ENCODE measurements at places on chromosomes 3 and 15.

DNA sequence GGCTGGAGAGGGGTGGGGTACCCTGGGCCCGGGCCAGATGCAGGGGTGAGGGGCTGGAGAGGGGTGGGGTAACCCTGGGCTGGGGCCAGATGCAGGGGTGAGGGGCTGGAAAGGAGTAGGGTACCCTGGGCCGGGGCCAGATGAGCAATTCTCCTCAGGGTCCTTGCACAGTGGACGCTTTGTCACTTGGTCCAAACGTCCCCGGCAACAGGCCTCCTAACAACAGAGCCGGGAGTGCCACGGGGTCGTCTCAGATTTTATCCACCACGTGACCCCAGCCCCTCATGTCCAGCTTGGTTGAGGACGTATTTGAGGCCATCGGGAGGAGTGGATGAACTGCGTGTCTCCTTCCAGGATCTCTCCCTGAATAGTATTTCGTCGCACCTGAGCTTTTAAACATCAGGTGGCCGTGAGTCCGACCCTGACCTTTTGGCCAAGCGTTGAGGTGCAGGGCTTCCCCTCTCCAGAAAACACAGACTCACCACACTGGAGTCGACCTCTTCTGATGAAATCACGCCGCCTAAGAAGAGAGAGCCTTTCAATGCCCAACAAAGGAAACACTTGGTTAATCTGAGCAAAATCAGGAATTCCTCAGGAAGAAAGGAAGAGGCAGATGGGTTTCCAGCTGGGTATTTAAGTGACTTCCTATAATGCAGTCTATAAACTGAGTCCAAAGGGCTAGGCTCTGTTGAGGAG, 12.8 kb upstream of the LRRC15 start:
- DNase-seq = no peak
- no peak overlapping the region for H3K27ac ChIP-seq
- H3K4me3 ChIP-seq = no peak overlapping the region
- H3K36me3 ChIP-seq = no peaks in the 10 kb centered on the region

DNA sequence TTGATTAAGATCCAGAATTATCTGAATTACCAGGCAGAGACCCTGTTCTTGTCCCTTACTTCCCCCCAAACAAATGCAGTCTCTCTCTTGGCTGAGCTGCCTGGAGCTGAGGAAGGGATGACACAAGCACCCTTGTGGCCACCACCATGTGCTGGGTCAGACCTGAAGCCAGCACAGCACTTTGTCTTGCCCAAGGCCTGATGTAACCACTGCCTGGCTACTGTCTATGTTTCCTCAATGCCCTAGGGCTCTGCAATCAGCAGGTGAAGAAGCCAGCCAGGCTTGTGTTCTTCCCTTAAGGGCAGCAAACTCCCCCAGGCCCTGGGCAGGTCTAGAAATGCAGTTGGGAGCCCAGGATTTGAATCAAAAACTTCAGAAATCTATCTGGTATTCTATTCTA, 15.8 kb upstream of the CASR start:
- H3K36me3 ChIP-seq = peaks cover 1% of the 10 kb centered on the region
- DNase-seq = no peak
- peaks cover 5% of the 10 kb centered on the region for H3K27me3 ChIP-seq
- no peak overlapping the region for H3K4me3 ChIP-seq

DNA sequence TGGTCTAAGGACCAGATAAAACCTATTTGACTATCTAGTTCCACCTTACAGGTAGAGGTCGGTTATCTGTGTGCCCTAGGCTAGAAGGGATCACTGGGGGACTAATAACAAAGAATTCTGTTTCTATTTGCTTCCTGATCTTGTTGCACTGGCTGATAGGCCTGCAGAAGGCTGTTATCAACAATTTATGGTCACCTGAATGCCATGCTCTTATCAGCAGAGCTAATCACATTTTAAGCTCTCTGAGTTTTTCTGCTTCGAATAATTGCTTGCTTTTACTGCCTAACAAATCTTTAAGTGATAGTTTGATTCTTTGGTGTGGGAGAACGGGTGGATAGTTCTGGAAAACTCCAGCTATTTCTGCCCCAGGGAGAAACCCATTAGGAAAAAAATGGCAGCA, 263.1 kb downstream of the PDZRN3 start:
- no peak overlapping the region for H3K27ac ChIP-seq
- DNase-seq = no peak
- H3K36me3 ChIP-seq = no peaks in the 10 kb centered on the region

GRCh38 chr15:100115711-100116090, 226.1 kb downstream of the ADAMTS17 start:
- no peak overlapping the region for H3K27ac ChIP-seq
- H3K27me3 ChIP-seq = no peaks in the 10 kb centered on the region
- H3K36me3 ChIP-seq = no peaks in the 10 kb centered on the region
- no peak overlapping the region for H3K4me3 ChIP-seq
- H3K4me1 ChIP-seq = peaks cover 26% of the 10 kb centered on the region

DNA sequence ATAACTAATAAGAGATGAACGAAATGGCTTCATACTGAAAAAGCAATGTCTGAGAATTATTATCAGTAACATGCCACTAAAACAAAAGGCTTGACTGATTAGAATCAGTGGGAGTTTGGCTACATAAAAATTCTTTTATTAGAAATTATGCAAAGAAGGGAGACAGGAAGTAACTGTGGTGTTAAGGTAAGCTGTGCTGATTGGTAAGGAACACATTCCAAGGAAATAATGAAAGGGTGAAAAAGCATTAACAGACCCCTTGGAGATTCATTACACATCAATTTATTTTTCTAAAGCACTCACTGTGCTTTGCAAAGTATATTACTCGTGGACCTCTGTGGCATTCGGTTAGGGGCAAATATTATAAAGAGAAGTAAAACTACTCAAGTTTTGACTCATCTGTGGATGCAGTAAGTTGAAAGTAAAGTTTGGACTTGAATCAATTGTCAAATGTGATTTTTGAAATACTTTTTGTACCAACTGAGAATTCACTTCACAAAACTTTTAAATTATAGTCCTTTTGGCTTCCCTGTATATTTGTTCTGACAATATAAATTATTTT, 176.1 kb upstream of the ZPLD1 start:
- no peak for DNase-seq
- H3K27ac ChIP-seq = no peak overlapping the region
- no peak overlapping the region for H3K4me3 ChIP-seq
- H3K27me3 ChIP-seq = peaks cover 10% of the 10 kb centered on the region

DNA sequence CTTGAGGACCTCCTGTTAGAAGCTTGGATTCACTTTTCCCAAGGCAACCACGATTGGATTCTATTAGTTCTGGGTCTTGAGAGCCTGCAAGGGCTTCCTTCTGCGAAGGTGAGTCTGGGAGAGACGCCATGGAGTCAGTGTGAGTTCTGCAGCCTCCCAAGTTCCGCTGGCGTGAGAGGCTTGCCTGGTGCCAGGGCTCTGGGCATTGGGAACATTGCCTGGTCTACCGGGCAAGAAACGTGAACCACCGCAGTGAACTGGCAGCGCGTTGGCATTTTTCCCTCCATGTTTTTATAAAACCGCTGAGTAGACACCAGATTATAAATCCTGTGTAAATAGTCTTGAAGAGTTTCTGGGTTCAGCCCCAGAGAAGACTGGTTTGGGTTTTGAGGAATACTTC, 160.9 kb downstream of the IGF1R start:
- H3K36me3 ChIP-seq = peaks cover 3% of the 10 kb centered on the region
- H3K4me1 ChIP-seq = no peaks in the 10 kb centered on the region
- DNase-seq = no peak
- H3K4me3 ChIP-seq = no peak overlapping the region

DNA sequence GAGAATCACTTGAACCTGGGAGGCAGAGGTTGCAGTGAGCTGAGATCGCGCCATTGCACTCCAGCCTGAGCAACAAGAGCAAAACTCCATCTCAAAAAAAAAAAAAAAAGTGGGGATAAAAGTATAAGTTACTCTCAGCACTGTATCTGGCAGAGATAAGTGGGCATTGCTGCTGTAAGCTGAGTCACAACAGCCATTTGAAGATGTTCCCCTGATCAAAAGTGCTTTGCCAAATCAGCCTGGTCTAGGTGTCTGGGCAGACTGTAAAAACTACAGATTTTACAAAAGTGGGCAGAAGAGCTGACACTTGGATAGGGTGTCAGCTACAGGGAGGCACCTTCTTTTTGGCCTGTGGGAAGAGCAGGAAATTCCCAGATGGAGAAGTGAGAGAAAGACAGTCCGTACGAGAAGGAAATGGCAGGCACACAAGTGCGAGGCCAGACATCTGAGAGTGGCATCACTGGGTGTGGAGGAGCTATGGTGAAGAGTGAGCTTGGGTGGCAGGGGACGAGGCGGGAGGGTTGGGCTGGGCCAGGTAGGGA, 78.5 kb downstream of the TRAK1 start:
- no peak overlapping the region for H3K27ac ChIP-seq
- no peak for DNase-seq
- no peak overlapping the region for H3K4me3 ChIP-seq
- no peaks in the 10 kb centered on the region for H3K36me3 ChIP-seq

- no peak overlapping the region for H3K4me3 ChIP-seq
- H3K27me3 ChIP-seq = peaks cover 3% of the 10 kb centered on the region
- no peak for DNase-seq
- peaks cover 8% of the 10 kb centered on the region for H3K36me3 ChIP-seq
Measured at GRCh38 chr3:183817639-183818038, 7.7 kb downstream of the MAP6D1 start.

DNA sequence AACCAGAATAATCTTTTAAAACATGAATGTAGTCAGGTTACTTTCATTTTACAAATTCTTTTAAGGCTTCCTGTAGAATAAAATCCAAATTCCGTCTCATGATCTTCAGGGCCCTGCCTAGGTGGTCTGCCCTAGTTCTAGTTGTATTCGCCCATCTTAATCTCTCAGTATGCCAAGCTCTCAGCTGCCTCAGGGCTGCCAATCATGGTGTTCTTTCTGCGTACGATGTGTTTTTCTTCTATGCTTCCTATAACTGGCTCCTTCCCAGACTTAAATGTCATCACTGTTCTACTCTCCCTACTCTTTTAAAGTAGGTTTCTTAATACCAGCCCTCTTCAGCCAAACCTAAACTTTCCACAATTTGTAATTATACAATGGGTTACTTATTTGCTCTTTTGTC, 107.4 kb downstream of the GREM1 start:
- no peak overlapping the region for H3K4me3 ChIP-seq
- DNase-seq = no peak
- H3K27me3 ChIP-seq = peaks cover under 1% of the 10 kb centered on the region
- no peak overlapping the region for H3K27ac ChIP-seq
- H3K4me1 ChIP-seq = no peaks in the 10 kb centered on the region

DNA sequence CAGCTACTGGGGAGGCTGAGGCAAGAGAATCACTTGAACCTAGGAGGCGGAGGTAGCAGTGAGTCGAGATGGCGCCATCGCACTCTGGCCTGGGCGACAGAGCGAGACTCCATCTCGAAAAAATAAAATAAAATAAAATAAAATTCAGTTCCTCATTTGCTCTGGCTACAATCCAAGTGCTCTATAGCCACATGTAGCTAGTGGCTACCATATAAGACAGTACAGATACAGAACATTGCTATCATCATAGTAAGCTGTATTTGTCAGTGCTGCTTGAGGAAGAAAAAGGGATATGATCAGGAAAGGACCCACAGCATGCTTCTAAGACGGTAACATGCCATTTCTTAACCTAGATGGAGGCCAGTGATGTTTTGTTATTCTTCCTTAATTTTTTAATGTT, 88.7 kb upstream of the CDAN1 start:
- no peaks in the 10 kb centered on the region for H3K36me3 ChIP-seq
- no peaks in the 10 kb centered on the region for H3K4me1 ChIP-seq
- DNase-seq = no peak
- H3K27ac ChIP-seq = no peak overlapping the region
- no peaks in the 10 kb centered on the region for H3K27me3 ChIP-seq

DNA sequence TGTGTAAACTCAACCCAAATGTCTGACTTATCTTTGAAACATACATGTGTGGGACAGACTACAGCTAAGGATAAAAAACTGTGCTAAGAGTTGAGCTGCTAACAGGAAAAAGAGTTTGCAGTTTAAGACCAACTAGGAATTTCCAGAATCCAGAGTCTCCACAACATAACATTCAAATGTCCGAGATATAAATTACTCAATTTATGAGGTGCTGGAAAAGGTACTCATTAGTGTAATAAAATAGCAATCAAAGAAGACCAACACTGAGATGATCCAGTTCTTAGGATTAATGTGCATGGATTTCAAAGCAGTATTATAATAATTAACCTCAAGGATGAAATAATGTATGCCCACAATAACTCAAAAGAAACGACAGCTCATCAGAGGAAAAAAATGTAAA, 426.5 kb upstream of the KCNMB2 start:
- H3K4me1 ChIP-seq = no peaks in the 10 kb centered on the region
- no peak overlapping the region for H3K27ac ChIP-seq
- no peaks in the 10 kb centered on the region for H3K36me3 ChIP-seq
- DNase-seq = no peak

DNA sequence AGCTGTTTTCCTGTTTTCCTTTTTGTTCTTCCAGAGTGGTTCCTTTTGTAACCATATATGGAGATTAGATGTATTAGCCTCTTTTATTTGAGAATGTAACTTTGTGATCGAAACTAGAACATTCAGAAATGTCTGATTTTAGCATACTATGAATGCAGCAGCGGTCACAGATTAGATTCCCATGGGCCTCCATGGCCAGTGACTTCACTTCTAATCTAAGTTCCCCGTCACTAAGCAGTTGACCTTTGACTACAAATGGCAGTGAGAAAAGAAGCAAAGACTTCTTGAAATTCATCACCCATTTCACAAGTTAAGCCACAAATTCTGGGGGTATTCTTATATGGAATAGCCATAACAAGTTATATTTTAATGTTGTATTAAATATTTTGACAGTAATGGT, 114.6 kb upstream of the FLNB start:
- no peak overlapping the region for H3K27ac ChIP-seq
- peaks cover 25% of the 10 kb centered on the region for H3K36me3 ChIP-seq
- DNase-seq = no peak
- no peak overlapping the region for H3K4me3 ChIP-seq
- H3K27me3 ChIP-seq = no peaks in the 10 kb centered on the region
- H3K4me1 ChIP-seq = no peaks in the 10 kb centered on the region

GRCh38 chr3:193662757-193663322, 69.8 kb downstream of the OPA1 start:
- H3K36me3 ChIP-seq = peaks cover 63% of the 10 kb centered on the region
- DNase-seq = no peak
- no peaks in the 10 kb centered on the region for H3K4me1 ChIP-seq
- no peaks in the 10 kb centered on the region for H3K27me3 ChIP-seq
- no peak overlapping the region for H3K27ac ChIP-seq
- no peak overlapping the region for H3K4me3 ChIP-seq

DNA sequence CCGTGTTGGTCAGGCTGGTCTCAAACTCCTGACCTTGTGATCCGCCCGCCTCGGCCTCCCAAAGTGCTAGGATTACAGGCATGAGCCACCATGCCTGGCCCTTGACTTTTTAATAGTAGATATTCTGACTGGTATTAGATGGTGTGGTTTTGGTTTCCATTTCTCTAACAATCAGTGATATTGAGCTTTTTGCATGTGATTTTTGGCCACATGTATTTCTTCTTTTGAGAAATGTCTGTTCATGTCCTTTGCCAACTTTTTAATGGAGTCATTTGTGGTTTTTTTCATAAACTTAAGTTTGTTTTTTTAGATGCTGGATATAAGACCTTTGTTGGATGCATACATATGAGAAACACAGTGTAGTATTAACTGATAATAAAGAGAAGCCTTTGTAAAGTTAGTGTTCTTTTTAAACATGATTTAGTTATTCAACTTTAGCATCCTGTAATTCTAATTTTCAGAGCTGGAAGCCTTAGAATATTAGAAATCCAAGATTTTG, 280.8 kb downstream of the RBMS3 start:
- no peak overlapping the region for H3K4me3 ChIP-seq
- no peak for DNase-seq
- no peak overlapping the region for H3K27ac ChIP-seq
- no peaks in the 10 kb centered on the region for H3K4me1 ChIP-seq

GRCh38 chr15:61830536-61831330, 229.5 kb downstream of the VPS13C start:
- H3K36me3 ChIP-seq = no peaks in the 10 kb centered on the region
- peaks cover 2% of the 10 kb centered on the region for H3K4me1 ChIP-seq
- DNase-seq = no peak
- no peak overlapping the region for H3K4me3 ChIP-seq
- peaks cover 18% of the 10 kb centered on the region for H3K27me3 ChIP-seq

Data from activated T-helper 2 cell treated with anti-CD3 and anti-CD28 coated beads, Interferon-gamma antibody, Interleukin-2, Interleukin-4, amounts not matched to agents 10 μg/mL and 5 μg/mL and 100 μg/mL, durations not matched to agents 14 hours and 24 hours and 36 hours (primary cell).